ENCODE measurements at places on chromosomes 3 and 15.

DNA sequence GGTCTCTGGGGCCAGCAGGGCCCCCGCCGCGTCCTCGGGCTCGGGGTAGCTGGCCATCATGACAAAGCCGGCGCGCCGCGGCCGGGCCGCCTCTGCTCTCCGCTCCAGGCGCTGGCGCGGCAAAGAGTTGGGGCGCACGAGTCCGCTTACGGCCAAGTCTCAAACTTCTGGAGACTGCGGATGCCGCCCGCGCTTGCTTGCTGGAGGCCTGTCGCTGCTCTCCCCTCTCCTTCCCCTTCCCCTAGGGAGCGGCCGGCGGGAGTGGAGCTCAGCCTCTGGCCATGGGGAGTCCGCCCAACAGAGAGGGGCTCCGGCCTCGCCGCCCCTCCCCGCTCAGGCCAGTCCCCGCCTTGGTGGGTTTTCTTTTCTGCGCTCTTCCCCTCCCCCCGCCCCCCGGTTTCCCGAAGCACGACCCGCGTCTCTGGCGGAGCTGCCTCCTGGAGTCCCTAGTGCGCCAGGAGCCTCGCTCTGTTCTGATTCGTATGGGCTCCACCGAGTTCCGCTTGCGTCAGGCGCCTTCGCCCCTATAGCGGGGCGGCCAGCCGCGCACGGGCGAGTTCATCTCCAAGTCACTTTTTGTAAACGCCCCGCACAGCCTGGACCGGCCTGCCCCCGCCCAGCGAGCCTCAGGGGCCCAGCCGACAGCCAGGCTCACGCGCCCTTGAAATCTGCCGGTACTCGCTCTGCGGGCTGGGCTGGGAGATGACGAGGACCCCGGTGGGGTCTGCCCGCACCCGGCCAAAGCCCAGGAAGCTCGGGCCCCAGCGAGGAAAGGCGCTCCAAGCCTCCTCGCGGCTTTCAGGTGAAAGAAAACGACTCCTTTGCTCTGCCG, at the start of the genes FOXL2 and FOXL2NB:
Gene FOXL2, minus strand, starts transcription at position 475 of the 832 bp plus-strand sequence. Its CDS starts 415 bp downstream, at position 60.
Gene FOXL2NB, plus strand, starts transcription at position 555 of the 832 bp plus-strand sequence. Its CDS starts 148 bp downstream, at position 703.
- no peak for DNase-seq

- no peak for DNase-seq
Observed at GRCh38 chr3:131328721-131329120, 52.9 kb upstream of the NUDT16 start.

DNA sequence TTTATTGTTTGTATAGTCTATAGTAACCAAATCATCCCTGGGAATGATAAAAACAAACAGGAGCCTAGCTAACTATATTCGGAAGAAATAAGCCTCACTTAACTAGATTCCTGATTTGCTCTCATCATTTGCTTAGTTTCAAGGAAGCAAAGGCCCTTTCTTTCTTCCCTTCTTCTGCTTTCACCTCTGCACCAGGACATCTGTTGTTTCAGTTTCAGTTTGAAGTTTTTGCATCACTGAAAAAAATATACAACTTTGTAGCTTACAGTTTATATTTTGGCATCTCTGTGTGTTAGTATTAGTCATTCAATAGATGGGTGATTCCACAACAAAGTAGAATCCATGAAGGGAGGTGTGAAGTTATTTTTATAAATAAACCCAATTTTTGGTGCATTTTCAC, 113.6 kb upstream of the SNTN start:
- no peak for DNase-seq

- DNase-seq = no peak
Observed at GRCh38 chr3:46027021-46027705, at the start of gene XCR1. Gene XCR1, minus strand, starts transcription at chr3:46027483. Its CDS starts 5,536 bp downstream, at chr3:46021947.

- no peak for DNase-seq
Observed at GRCh38 chr15:25416693-25417092, 22.1 kb downstream of the UBE3A start.

- no peak for DNase-seq
Observed at GRCh38 chr15:71153823-71154524, 38.7 kb downstream of the THSD4 start.

- DNase-seq = no peak
Observed at GRCh38 chr15:51386029-51386428, 44.6 kb downstream of the GLDN start.

- DNase-seq = no peak
Observed at GRCh38 chr3:174614036-174614435, 245.1 kb upstream of the NAALADL2 start.

GRCh38 chr3:38003817-38004414, 13.3 kb downstream of the VILL start:
- no peak for DNase-seq

GRCh38 chr15:98647026-98647773, 1.1 kb upstream of the IGF1R start:
- DNase-seq = peak; percentile 54

- DNase-seq = no peak
Observed at GRCh38 chr3:71380096-71380495, 203.4 kb downstream of the FOXP1 start.

GRCh38 chr15:53548236-53548635, 211.2 kb downstream of the WDR72 start:
- no peak for DNase-seq

DNA sequence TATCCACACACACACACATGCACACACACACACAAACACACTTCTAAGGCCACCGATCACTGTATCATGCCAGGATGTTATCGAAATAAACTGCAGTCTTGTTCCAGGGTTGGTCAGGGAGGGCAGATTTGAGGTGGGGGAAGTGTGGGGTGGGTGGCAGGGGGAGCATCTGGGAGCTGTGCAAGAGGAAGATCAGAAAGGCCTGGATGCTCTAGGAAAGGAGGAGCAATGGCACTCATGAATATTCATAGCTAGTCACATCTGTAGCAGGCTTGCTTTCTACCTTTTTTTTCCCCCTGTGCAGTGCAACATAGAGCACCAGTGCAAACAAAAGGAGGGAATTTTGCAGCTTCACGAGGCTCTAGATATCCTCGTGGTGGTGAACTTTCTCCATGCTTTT, 84.9 kb downstream of the MEIS2 start:
- DNase-seq = no peak

DNA sequence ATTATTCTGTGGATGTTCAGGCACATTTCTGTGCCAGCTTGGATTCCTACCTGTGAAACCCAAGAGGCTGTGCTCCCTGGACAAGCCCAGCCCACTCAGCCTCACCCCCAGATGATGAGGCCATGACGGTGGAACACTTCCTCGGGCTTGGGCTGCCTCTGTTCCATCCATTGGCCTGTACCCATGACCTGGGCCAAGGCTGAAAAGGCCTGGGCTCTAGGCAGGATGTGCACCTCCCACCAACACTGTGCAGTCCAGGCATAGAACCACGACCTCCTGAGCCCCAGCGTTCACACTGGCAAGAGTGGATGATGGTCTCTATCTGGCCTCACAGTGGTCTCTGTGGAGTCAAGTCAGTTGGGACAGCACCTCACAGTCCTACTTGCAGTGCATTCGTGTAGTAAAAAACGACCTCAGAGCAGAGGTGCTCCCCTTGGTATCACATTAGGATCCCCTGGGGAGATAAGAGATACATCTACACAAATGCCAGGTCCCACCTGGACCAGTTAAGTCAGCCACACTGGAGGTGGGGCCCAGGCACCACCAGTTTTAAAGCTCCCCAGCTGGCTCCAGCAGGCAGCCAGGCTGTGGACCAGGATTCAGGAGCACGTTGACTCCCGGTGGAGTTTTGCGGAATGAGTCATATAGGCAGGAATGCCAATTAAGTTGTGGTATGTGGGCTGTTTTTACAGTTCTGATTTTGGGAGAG, 39.0 kb upstream of the IGF1R start:
- no peak for DNase-seq

GRCh38 chr15:47384341-47384740, 333.0 kb upstream of the SEMA6D start:
- no peak for DNase-seq

GRCh38 chr15:77527164-77527778, 105.4 kb downstream of the LINGO1 start:
- DNase-seq = no peak

DNA sequence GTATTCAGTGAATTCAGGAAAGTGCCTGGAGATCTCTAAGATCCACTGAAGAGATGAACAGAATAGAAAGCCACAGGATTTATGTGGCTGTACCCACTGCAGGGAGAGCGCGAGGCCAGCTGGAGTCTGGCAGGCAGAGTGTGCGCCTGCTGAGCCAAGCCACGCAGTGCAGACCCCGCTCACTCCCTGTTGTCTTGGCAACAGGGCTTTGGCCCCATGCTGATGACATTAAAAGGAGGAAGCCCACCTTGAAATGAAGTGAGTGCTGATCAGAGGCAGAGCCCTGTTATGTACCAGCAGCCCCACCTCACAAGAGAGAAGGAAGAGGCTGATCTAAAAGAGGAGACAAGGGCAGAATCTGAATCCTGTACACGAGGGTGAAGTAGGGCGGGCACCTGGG, 36.7 kb downstream of the PXYLP1 start:
- DNase-seq = no peak

GRCh38 chr15:24917431-24917830, 37.4 kb upstream of the SNRPN start:
- no peak for DNase-seq

- DNase-seq = peak; percentile 45
Observed at GRCh38 chr15:76057332-76058000, 2.3 kb upstream of the TMEM266 start.

GRCh38 chr15:85788771-85789495, 5.8 kb downstream of the KLHL25 start:
- no peak for DNase-seq

- DNase-seq = no peak
Observed at GRCh38 chr3:147816752-147817151, 407.6 kb downstream of the ZIC1 start.

DNA sequence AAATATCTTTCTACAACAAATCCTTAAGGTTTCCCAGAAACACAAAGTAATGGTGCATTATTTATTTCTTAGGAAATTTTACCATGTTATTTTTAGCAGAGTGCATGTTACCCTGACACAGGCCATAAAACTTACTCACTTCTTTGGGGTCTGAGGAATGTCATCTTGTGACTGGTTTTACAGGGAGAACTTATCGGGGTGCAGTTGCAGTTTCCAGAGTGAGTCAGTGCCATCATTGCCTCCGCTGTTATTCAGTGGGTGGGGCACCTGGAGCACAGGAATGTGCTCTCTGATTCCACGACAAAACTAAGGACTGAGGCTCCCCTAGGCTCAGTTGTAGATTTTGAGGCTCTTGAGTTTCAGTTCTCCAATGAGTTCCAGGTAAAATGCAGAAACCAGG, 11.1 kb upstream of the GREM1 start:
- no peak for DNase-seq

GRCh38 chr15:94002041-94002440, 229.3 kb upstream of the MCTP2 start:
- no peak for DNase-seq

DNA sequence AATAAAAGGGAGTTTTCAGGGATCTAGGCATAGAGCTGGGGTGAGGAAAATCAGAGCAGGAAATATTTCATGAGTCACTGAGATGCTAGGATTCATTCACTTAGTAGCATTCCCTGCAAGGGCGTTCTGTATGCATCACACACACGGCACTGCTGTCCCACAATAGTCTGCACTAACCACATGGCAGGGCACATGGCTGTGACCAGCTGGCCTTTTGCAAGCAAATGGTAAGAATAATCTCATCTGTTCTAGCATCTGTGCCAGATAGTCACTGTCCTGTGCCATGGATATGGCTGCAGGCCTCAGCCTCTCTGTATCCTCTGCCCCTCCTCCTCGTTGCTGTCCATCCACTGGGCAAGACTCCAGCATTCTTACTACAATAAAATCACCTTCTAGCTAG, 37.8 kb downstream of the BOC start:
- no peak for DNase-seq

DNA sequence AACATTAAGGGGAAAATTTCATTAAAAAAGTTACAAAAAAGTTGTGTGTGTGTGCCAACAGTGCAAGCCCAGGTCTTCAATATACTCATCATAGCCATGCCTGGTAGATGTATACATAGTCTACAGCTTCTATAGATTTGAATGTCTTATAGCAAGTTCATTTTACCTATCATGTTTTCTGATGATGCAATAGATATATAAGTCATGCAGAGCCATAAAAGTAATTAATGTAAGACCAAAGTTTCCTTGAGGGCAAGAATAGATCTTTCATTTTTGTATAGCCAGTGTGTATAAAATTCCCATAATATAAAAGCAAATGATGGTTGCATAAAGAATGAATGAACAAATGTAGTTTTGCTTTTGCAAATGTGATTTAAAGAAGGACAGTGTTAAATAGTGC, 1138.4 kb downstream of the TBL1XR1 start:
- no peak for DNase-seq

DNA sequence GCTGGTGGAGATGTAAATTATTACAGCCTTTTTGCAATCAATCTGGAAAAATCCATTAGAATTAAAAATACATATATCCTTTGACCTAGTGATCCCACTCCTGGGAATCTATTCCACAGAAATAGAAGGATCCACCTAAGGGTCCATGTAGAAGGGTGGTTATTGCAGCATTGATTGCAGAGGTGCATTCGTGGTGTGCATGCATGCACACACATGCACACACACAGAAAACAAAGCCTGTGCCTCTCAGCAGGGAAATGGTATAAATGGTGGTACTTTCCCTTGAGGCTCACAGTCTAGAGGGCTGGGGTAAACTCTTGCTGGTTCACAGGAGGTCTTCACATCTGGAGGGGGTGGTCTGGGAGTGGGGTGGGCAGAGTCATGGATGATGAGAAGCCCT, 19.4 kb upstream of the ADPGK start:
- no peak for DNase-seq

GRCh38 chr3:64550745-64551144, 137.1 kb downstream of the ADAMTS9 start:
- no peak for DNase-seq

DNA sequence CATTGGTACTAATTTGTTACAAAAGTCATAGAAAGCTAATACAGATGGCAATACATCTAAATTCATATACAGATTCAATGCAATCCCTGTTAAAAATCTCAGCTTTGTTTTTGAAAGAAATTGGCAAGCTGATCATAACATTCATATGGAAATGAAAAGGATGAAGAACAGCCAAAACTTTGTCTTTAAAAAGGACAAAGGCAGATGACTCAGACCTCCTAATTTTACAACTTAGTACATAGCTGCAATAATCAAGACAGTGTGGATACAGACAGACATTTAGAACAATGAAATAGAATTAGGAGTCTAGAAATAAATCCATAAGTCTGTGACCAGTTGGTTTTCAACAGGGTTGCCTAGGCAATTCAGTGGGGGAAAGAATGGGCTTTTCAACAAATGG, 63.3 kb downstream of the AQP9 start:
- DNase-seq = no peak

- no peak for DNase-seq
Observed at GRCh38 chr3:29178809-29179793, 101.8 kb upstream of the RBMS3 start.

DNA sequence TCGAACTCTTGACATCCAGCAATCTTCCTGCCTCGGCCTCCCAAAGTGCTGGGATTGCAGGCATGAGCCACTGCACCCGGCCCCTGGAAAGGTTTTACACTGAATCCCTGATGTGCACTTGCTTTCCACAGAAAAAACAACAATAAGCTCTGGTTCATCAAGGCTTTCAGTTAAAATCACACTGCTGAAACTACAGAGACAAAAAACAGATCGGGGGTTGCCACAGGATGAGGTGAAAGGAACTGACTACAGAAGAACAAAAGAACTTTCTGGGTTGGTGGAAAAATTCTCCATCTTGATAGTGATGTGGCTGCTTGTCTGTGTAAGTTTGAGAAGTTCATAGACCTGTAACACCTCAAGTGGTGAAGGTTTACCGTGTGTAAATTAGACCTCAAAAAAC, 2.9 kb downstream of the RAB43 start:
- no peak for DNase-seq

GRCh38 chr15:61794276-61794675, 266.0 kb downstream of the VPS13C start:
- no peak for DNase-seq

Measured in hematopoietic multipotent progenitor cell treated with erythropoietin and hydrocortisone succinate and interleukin-3 and kit ligand, for 15 days (in vitro differentiated cells).